Brain (organoid and tissue), 16 donors: ENCODE measurements at places on chromosomes 4 and X.
A peak's percentile ranks its signal among the peaks of the same experiment; 100 is the strongest.

- DNase-seq, result peak; percentile 84
These were observed 895 bp downstream of the USP51 start for GRCh38 chrX:55488593-55489313.

- no peak for DNase-seq
These were observed 33.2 kb downstream of the LRPAP1 start for GRCh38 chr4:3498901-3499510.

- DNase-seq, result no peak
These were observed 21.5 kb downstream of the HAND2 start for GRCh38 chr4:173508386-173509035.

DNA sequence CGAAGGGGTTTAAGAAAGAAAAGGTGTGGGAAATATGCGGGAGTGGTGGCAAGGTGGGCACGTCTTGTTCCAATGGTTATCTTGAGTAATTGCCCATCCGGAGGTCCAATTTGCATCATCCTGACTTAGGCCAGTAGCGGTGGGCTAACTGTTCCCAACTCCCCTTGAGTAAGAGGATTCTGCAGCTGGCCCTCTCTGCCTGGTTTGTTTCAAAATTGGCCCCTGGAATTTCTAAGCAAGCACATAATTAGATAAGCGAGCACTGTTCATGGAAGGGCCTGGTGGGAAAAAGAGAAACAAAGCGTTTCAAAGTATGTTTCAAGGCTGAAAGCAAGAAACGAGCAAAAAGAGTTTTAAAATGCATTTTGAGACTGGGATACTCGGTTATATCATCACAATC is 198.2 kb downstream of the CEP135 start:
- no peak for DNase-seq

DNA sequence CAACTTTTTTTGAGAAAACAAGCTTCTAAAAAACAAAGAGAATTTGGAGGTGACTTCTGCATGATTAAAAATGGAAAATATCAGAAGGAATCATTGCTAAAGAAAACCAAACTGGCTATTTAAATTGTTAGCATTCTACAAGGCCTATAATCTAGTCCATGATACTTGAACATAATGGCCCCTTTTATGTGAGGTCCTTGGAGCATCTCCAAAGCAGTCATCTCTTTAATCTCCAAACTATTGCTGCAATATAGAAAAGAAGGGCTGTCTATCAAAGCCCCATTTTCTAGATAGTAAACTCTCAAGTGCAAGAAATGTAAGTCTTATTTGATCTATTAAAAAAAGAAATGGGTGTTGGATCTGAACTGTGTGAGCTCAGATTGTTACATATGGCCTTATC is 615.1 kb downstream of the CENPC start:
- no peak for DNase-seq

DNA sequence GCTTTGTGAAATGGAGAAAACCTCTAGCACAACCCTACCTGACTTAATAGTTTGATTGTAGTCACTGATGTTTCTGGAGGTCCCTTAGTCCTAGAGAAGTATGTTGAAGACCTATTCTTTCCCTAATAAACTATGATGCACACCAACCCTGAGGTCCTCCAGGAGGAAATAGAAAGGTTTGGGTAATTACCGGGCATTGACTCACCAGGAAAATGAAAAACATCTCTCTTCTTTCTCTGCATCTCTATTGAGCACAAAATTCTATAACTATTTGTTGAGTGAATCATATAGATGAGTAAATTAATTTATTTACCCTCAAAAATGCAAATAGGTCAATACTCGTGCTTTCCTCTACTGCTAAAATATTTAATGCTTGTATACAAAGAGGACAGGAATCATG is 582.4 kb upstream of the FAM241A start:
- DNase-seq, result no peak

DNA sequence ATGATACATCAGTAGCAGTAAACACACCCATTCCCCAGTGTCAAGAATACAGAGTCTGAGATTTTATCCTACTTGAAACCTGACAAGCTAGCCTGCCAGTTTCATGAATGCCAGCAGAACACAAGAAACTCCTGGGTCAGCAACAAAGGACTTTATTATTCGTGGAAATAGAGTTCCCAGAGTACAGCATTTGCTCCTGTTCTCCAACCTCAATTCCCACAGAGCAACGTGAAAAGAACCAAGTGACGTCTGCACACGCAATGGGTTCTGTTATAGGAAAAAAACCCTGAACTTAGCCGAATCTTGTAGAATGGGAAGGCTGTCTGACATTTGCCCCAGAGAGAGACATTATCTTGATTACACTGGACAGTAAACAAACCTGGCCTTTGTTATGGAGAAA is 23.3 kb upstream of the INTU start:
- DNase-seq, result no peak

DNA sequence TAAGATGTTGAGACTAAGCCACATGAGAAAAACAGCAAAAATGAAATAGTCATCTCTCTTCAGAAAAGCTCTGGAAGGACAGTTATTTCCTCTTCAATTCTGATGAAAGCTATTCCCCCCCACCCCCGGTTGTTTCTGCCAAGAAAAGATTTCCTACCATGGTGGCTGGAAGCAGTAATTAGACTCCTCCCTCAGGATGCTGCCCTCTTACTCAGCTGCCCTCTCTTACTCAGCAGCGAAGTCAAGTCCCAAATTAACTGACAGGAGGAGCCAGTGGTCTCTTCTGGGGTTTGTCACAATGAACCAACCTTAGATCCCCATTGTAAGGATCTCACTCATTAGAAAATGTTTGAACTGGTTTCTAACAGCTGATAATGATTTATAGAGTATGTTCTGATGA is 38.0 kb downstream of the GPM6B start:
- no peak for DNase-seq

- no peak for DNase-seq
These were observed 205.9 kb upstream of the GALNT7 start for GRCh38 chr4:172962564-172963353.

GRCh38 chrX:8313844-8314243 is 142.8 kb upstream of the VCX2 start:
- no peak for DNase-seq

DNA sequence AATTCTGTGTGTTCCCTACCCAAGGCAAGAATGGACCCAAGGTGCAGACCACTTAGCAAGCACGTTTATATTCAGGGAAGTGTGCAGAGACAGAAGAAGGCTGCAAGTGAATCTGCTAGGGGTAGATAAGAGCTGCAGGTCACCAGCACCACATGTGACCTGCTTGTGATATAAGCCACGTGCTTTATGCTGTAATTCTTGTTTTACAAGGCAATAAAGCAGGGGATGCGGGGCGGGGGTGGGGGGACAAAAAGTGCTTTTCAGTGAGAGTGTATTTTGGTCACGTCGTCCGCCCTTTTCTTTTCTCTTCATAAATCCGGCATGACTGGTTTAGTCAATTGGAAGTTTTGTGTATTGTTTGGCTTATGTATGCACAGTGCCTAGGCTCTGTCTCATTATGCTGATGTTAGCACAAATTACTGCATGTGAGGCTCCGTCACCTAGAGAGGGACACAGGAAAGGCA is 192.7 kb downstream of the RBMX2 start:
- peak; percentile 10 for DNase-seq

DNA sequence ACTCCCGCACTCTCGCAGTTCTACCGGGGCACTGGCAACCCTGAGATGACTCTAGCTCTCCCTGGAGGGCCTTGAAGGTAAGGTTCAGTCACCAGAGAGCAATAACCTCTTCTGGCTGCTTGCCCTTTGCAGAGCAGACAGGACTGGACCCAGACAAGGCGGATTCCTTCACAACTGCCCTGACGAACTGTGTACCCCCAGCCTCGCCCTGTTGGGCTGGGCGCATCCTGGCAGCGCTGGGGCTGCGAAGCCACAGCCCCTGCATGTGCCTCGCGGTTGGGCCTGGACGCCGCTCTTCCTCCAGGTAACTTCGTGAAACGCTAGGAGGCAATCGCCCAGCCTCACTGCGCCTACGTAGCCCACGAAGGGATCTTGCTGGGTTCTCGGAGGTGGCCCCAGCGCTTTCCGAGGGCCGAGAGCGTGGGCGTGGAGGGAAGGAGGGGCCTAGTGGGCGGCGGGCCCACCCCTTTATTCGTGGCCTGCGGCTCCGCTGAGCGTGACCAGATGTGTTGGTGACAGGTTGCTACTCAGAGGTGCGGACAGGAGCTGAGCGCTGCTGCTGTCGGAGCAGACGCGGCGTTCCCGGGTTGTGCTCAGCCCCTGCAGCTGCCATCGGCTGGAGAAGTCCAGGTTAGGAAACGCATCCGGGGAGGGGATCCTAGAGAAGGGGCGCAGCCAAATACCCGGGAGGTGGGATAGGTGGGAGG is 1.9 kb upstream of the MAMLD1 start:
- peak; percentile 17 for DNase-seq

GRCh38 chr4:41406113-41406516 is 131.8 kb upstream of the LIMCH1 start:
- DNase-seq, result peak; percentile 28

- no peak for DNase-seq
These were observed 3.5 kb downstream of the GPR34 start for GRCh38 chrX:41692162-41692749.

DNA sequence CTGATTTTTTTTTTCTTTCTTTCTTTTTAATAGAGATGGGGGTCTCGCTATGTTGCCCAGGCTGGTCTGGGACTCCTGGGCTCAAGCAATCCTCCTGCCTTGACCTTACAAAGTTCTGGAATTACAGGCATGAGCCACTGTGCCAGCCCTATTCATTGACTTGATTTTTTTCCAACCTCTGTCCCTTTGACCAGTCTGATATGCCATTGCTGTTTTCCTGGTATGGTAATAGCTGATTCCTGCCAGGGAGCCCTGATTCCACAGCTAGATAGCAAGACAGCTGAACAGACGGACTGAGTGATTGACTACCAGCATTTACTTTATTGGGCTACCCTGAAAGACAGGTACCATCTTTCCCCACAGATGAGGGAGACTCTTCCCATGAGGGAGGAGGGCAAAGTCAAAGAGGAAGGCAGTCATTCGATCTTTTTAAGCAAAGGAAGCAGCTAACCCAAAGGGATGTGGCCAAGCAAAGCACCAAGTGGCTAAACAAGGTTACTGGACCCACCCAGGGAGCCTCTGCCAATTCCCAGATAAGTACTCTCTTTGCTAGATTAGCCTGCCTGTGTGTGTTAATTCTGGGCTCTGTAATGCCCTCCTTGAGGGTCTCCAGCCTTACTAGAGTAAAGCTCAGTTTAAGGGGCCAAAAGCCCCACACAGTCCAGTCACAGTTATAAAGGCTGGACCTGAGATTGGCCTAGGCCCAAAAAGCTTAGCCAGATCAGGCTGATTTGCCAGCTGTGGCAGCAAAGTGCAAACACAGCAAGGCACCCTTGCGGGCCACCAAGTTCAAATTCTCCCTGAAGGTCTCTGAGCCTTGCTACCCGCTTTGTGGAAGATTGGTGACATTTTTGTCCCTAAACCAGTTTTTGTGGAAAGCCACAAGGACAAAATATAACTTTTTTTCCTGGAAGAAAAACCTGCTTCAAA is 192.4 kb upstream of the GPC4 start:
- no peak for DNase-seq

- no peak for DNase-seq
These were observed 24.2 kb downstream of the MAGED1 start for GRCh38 chrX:51917604-51918003.

GRCh38 chr4:6313216-6313615 is 43.6 kb downstream of the WFS1 start:
- DNase-seq, result no peak

- DNase-seq, result peak; percentile 75
These were observed 13.4 kb upstream of the CHRNA9 start for GRCh38 chr4:40321574-40322275.

GRCh38 chr4:159598602-159599001 is 495.7 kb downstream of the RAPGEF2 start:
- DNase-seq, result no peak

- no peak for DNase-seq
These were observed 36.4 kb upstream of the MAN2B2 start for GRCh38 chr4:6538575-6538974.

- DNase-seq, result no peak
These were observed 8.3 kb downstream of the SPON2 start for GRCh38 chr4:1164040-1164439.

GRCh38 chrX:79154596-79155359 is 10.3 kb downstream of the GPR174 start:
- DNase-seq, result no peak

GRCh38 chrX:78710171-78710570 is 37.3 kb upstream of the LPAR4 start:
- DNase-seq, result no peak

GRCh38 chr4:184255361-184255760 is 37.7 kb upstream of the ENPP6 start:
- peak; percentile 45 for DNase-seq

- DNase-seq, result no peak
These were observed 321.7 kb downstream of the PPP1R2C start for GRCh38 chrX:42456176-42456700.

GRCh38 chrX:143634309-143634662 is 1.6 kb downstream of the SLITRK4 start:
- DNase-seq, result no peak

GRCh38 chr4:96913441-96914080 is 1073.7 kb downstream of the PDHA2 start:
- DNase-seq, result peak; percentile 53

- DNase-seq, result no peak
These were observed 151.5 kb downstream of the VEGFC start for GRCh38 chr4:176641237-176641636.

DNA sequence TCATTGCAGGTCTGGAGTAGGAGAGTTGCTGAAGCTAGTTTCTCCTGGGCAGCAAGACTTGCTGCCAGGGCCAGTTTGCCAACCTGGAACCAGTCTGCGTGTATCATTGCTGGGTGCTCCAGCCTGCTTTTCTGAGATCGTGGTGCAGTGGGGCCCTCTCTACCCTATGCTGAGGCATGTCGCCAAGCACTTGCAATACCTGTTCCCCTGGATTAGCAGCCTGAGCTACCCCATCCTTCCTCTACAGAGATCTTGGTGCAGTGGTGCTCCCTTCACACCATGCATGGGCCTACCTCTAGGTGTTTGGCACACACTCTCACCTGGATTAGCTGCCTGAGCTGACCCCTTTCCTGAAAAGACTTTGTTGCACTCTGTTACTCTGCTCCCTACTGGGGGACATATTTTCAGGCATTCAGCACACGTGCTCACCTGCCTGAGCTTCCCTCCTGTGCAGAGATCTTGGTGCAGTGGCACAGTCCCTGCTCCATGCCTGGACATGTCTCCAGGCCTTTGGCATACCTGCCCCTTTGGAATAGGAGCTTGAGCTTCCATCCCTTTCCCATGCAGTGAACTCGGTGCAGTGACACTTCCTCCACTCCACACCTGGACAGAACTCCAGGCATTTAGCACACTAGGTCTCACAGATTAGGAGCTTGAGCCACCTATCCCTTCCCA is 133.7 kb upstream of the CXCL13 start:
- DNase-seq, result no peak

DNA sequence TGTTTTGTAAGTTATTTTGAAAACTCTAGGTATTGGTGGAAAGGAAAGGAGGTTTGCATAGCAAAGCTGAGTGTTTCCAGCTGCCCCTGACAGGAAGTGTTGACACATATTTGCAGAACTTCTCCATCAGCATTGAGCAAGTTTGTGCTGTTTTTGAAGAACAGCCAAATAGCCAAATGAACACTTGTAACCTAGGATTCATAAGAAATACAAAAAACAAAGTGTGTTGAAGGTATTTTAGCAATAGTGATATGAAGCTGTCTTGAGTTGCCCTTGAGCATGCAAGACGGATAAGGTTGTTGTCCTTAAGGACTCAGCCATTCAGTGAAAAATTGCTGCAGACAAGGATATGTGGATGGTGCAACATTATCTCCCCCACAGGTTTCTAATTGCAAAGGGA is 68.3 kb upstream of the PGM2 start:
- DNase-seq, result no peak

- no peak for DNase-seq
These were observed 9.0 kb downstream of the UBE2K start for GRCh38 chr4:39706741-39707511.
